ENCODE measurements at places on chromosomes 11 and 22.

- H3K27me3 ChIP-seq = no peaks in the 10 kb centered on the region
- peaks cover 21% of the 10 kb centered on the region for H3K4me1 ChIP-seq
- H3K27ac ChIP-seq = no peak overlapping the region
- no peak for DNase-seq
- H3K4me3 ChIP-seq = no peak overlapping the region
Measured at GRCh38 chr11:19822531-19822930, 109.9 kb downstream of the NAV2 start.

- H3K27ac ChIP-seq = no peak overlapping the region
- H3K4me3 ChIP-seq = peak overlapping the region; percentile 62
- DNase-seq = no peak
- no peaks in the 10 kb centered on the region for H3K36me3 ChIP-seq
Measured at GRCh38 chr11:64745189-64745520, 1.2 kb upstream of the RASGRP2 start.

GRCh38 chr22:48579043-48579927 lies 1248.4 kb downstream of the BRD1 start:
- peak; percentile 72 for DNase-seq
- no peak overlapping the region for H3K4me3 ChIP-seq
- peak overlapping the region; percentile 75 for H3K27ac ChIP-seq
- no peaks in the 10 kb centered on the region for H3K36me3 ChIP-seq

- no peaks in the 10 kb centered on the region for H3K27me3 ChIP-seq
- H3K36me3 ChIP-seq = no peaks in the 10 kb centered on the region
- H3K4me1 ChIP-seq = peaks cover 64% of the 10 kb centered on the region
- DNase-seq = no peak
- H3K4me3 ChIP-seq = no peak overlapping the region
Measured at GRCh38 chr11:20315800-20316199, 47.7 kb upstream of the HTATIP2 start.

- DNase-seq = no peak
- no peak overlapping the region for H3K27ac ChIP-seq
- peak overlapping the region; percentile 41 for H3K4me3 ChIP-seq
- peaks cover 12% of the 10 kb centered on the region for H3K27me3 ChIP-seq
- peaks cover 25% of the 10 kb centered on the region for H3K4me1 ChIP-seq
- H3K36me3 ChIP-seq = no peaks in the 10 kb centered on the region
Measured at GRCh38 chr22:35381424-35382009, 621 bp downstream of the HMOX1 start.

GRCh38 chr22:27476729-27477128 lies 324.8 kb downstream of the MN1 start:
- H3K4me3 ChIP-seq = no peak overlapping the region
- no peaks in the 10 kb centered on the region for H3K27me3 ChIP-seq
- H3K36me3 ChIP-seq = no peaks in the 10 kb centered on the region

GRCh38 chr11:12800032-12800671 lies 125.9 kb downstream of the TEAD1 start:
- peaks cover 73% of the 10 kb centered on the region for H3K4me1 ChIP-seq
- H3K36me3 ChIP-seq = no peaks in the 10 kb centered on the region
- no peaks in the 10 kb centered on the region for H3K27me3 ChIP-seq
- no peak for DNase-seq

- H3K36me3 ChIP-seq = no peaks in the 10 kb centered on the region
- peaks cover 23% of the 10 kb centered on the region for H3K4me1 ChIP-seq
- H3K27ac ChIP-seq = no peak overlapping the region
Measured at GRCh38 chr11:45679806-45680205, 14.4 kb upstream of the CHST1 start.

GRCh38 chr11:69040581-69041260 lies 8.0 kb upstream of the TPCN2 start:
- no peaks in the 10 kb centered on the region for H3K36me3 ChIP-seq
- H3K27ac ChIP-seq = no peak overlapping the region
- H3K4me3 ChIP-seq = no peak overlapping the region
- H3K27me3 ChIP-seq = no peaks in the 10 kb centered on the region
- DNase-seq = no peak
- peaks cover 6% of the 10 kb centered on the region for H3K4me1 ChIP-seq

GRCh38 chr22:44915441-44915840 lies 94.4 kb downstream of the PHF21B start:
- no peaks in the 10 kb centered on the region for H3K27me3 ChIP-seq
- H3K4me1 ChIP-seq = no peaks in the 10 kb centered on the region
- H3K27ac ChIP-seq = no peak overlapping the region
- H3K36me3 ChIP-seq = peaks cover 19% of the 10 kb centered on the region

DNA sequence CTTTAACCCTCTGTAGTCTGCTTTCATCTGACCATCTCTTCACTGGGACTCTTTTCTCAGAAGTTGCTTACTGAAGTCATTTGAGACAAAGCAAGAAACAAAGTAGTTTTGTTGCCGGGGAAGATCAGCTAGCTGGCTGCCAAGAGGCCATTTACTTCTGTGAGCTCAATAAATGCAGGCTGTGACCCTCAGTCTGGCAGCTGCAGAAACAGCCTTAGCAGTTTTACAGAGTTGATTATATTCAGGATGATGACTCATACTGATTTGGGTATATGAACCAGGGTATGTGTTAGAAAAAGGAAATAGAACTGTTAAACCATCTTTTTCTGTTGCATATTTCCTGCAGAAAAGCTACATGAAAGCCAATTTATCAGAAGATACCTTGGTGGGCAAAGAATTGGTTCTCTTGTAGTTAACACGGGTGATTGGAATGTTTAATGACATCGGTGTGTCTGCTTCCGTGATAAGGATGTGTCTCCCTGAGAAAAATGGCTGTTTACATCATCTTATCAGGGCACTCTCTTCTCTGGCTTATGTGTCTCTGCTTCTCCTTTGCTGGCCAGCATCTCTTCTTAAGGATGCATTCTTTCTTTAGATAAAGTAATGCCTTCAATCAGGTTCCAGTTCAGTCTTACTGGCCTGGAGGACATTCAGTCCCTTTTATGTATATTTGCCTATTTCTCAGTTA lies 18.5 kb downstream of the FIBIN start:
- no peaks in the 10 kb centered on the region for H3K36me3 ChIP-seq
- H3K4me3 ChIP-seq = no peak overlapping the region
- no peaks in the 10 kb centered on the region for H3K27me3 ChIP-seq

DNA sequence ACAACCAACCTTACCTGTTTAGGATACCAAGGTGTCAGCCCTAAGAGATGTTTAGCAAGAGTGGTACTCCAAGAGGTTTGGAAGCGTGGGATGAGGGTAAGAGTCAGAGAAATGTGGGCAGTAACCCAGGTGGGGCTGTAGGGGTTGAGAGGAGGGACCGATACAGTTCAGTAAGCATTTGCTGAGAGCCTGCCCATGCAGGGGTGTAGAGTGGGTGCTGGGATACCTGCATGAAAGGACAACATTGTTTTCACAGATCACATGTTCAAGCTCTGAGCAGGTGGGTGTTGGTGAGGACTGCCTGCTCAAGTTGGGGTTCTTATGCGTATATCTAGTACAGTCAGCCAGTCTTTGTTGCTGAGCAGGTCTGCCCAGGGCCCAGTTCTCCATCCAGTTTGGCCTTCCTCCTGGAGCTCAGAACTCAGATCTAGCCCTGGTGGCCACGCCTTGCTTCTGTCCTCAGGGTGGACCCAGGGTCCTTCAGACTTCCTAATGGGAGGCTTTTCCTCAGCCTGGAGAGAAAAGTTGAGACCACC lies 14.8 kb downstream of the PPFIBP2 start:
- H3K36me3 ChIP-seq = no peaks in the 10 kb centered on the region
- H3K4me1 ChIP-seq = no peaks in the 10 kb centered on the region
- no peak overlapping the region for H3K27ac ChIP-seq
- H3K27me3 ChIP-seq = no peaks in the 10 kb centered on the region
- no peak for DNase-seq

GRCh38 chr11:64863391-64864060 lies 14.9 kb downstream of the EHD1 start:
- peak; percentile 78 for DNase-seq
- H3K27me3 ChIP-seq = no peaks in the 10 kb centered on the region
- H3K36me3 ChIP-seq = no peaks in the 10 kb centered on the region
- peaks cover 37% of the 10 kb centered on the region for H3K4me1 ChIP-seq
- H3K4me3 ChIP-seq = no peak overlapping the region
- H3K27ac ChIP-seq = peak overlapping the region; percentile 69

DNA sequence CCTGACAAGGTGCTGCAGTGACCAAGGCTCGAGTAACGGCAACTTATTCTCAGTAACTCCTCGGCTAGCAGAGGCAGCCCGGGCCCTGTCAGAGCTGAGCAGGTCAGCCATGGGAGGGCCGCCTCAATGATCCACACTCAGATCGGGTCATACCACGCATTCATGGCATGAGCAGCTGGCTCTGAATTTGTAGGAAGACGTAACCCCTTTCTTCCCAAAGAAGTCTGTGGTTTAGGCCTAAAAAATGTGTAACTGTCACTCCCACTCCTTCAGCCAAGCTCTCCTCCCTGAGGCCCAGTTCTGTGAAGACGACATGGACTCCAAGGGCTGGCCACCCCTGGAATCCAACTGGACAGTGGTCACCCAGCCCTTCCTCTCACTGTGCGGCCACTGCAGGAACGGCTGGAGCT lies 30.0 kb downstream of the PPP2R1B start:
- H3K4me1 ChIP-seq = peaks cover 22% of the 10 kb centered on the region
- no peak for DNase-seq
- H3K4me3 ChIP-seq = no peak overlapping the region
- peaks cover 8% of the 10 kb centered on the region for H3K36me3 ChIP-seq
- H3K27me3 ChIP-seq = no peaks in the 10 kb centered on the region

- no peak for DNase-seq
- H3K27ac ChIP-seq = no peak overlapping the region
- H3K4me1 ChIP-seq = no peaks in the 10 kb centered on the region
- no peaks in the 10 kb centered on the region for H3K36me3 ChIP-seq
- no peak overlapping the region for H3K4me3 ChIP-seq
Measured at GRCh38 chr11:102577182-102577581, 46.6 kb upstream of the MMP7 start.

DNA sequence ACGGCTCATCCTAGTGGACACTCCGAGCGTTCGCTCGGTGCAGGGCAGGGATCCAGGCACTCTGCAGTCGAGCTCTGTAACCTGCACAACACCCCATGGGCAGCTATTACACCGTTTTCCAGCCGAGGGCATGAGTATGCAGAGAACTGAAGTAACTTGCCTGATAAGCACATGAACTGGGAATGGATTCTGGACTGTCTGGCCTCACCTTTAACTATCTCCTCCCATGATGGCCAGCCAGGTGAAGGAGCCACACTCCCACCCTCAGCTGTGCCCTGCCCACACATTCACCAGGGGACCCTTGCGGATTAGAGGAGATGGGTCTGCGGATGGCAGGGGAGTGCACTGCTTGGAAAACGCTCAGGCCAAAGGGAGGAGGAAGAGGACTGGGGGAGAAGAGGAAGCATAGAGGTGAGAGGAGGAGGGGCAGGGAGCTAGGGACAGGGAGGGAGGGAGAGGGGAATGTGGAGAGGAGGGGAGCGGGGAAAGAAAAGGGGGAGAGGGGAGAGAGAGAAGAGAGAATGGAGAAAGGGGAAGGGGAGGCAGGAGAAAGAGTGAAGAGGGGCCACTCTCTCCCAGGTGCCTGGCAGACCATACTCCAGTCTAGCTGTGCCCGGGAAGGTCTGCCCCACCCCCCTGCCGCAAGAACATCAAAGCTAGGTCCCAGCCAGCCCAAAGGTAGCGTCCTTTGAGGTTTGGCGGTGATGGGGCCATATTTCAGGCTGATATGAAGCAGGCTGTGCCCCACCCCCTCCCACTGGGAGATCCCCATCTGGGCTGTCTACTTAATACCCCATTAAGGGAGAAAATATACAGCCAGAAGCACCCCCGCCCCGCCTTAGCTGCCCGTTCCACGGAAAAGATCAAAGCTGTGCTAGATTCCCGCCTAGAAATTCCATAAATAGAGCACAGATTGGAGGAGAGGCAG lies 33.2 kb upstream of the TCF20 start:
- DNase-seq = no peak
- no peaks in the 10 kb centered on the region for H3K36me3 ChIP-seq
- peaks cover 11% of the 10 kb centered on the region for H3K27me3 ChIP-seq
- H3K4me1 ChIP-seq = peaks cover 52% of the 10 kb centered on the region
- no peak overlapping the region for H3K27ac ChIP-seq

DNA sequence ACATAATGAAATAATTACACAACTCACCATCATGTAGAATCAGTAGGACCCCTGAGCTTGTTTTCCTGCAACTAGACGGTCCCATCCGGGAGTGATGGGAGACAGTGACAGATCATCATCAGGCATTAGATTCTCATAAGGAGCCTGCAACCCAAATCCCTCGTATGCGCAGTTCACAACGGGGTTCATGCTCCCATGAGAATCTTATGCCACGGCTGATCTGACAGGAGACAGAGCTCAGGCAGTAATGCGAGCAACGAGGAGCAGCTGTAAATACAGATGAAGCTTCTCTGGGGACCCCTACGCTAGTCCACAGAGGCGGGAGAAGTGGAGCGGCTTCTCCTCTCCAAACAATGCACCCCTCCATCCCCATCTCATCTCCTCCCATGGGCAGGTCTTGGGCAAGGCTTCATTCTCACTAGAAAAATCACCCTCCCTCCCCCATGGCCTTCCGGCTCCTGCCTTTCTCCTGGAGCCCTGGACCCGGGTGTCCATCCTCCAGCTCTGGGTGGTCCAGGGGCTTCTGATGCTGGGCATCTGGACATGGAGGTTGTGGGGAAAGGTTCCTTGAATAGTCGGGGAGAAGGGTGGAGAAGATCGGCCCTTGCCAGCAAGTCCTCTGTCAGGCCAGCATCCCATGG lies 16.2 kb upstream of the RAC2 start:
- H3K4me3 ChIP-seq = no peak overlapping the region
- H3K4me1 ChIP-seq = peaks cover 9% of the 10 kb centered on the region
- peaks cover 24% of the 10 kb centered on the region for H3K27me3 ChIP-seq
- no peak for DNase-seq
- no peaks in the 10 kb centered on the region for H3K36me3 ChIP-seq

DNA sequence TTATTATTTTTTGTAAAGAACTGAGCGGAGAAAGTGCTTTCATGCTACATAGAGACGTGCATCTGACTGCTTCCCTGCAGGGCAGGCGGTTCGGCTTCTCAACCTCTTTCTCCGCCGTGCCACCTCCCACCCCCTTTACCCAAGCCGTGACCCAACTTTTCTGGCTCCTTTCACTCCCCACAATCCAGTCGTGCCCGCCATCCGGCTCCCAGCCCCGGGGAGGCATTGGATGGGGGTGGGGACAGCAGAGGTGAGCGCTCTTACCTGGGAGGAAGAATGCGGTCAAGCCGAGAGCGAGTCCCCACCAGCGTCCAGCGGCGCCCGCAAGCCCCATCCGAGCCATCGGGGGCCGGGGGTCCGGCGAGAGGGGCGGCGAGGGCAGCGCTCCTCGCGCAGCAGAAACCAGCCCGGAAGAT lies 781 bp downstream of the NECTIN1 start:
- H3K27me3 ChIP-seq = no peaks in the 10 kb centered on the region
- peak overlapping the region; percentile 99 for H3K4me3 ChIP-seq
- peak; percentile 44 for DNase-seq
- peaks cover 47% of the 10 kb centered on the region for H3K4me1 ChIP-seq
- no peaks in the 10 kb centered on the region for H3K36me3 ChIP-seq

GRCh38 chr11:26632691-26633159 lies 60.7 kb upstream of the MUC15 start:
- no peak for DNase-seq
- no peak overlapping the region for H3K27ac ChIP-seq
- no peak overlapping the region for H3K4me3 ChIP-seq

GRCh38 chr11:69618237-69618636 lies 22.7 kb upstream of the CCND1 start:
- no peaks in the 10 kb centered on the region for H3K27me3 ChIP-seq
- H3K4me1 ChIP-seq = peaks cover 8% of the 10 kb centered on the region
- no peak for DNase-seq
- H3K27ac ChIP-seq = no peak overlapping the region
- H3K4me3 ChIP-seq = no peak overlapping the region

GRCh38 chr11:61077936-61078335 lies 24.4 kb upstream of the CD5 start:
- DNase-seq = no peak
- H3K4me1 ChIP-seq = peaks cover 7% of the 10 kb centered on the region
- no peak overlapping the region for H3K27ac ChIP-seq
- no peaks in the 10 kb centered on the region for H3K27me3 ChIP-seq
- no peaks in the 10 kb centered on the region for H3K36me3 ChIP-seq

Measured in neural progenitor cell (in vitro differentiated cells).